ENCODE measurements at places on chromosomes 11 and 22.
A peak's percentile ranks its signal among the peaks of the same experiment; 100 is the strongest.

DNA sequence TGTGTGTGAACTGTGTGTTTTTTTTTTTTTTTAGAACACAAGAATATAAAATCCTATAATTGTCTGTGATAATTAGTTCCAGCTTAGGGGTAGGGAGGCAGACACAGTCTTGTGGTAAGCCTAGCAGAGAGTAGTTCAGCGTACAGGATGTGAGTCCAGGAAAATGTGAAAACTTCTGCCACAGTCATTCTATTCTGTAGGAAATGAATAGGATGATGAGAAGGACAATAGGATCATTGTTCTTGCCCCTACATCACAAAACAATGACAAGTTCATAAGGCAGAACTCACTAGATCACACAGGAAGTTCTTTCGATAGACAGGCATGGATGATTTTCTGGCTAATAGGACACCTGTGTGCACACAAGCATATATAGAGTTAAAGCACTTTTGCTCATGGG, 132.2 kb downstream of the NAV2 start:
- DNase-seq, result peak; percentile 41

DNA sequence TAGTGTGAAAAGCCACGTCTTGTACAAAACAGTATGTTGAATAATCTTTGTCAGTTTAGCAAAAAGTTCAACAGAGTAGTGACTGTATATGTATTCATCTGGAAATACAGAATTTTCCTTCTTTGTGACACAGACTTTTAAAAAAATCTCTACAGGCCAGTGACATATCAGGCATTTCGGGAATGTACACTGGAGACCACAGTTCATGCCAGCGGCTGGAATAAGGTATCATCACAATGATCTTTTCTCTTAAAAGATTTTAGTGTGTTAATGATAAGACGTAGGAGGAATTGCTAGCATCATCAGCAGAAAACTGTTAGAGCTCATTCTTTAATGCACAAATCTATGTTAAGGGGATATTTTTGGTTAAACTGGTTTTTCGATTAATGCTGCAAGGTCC, 57.4 kb downstream of the BCL2L13 start:
- DNase-seq, result no peak

DNA sequence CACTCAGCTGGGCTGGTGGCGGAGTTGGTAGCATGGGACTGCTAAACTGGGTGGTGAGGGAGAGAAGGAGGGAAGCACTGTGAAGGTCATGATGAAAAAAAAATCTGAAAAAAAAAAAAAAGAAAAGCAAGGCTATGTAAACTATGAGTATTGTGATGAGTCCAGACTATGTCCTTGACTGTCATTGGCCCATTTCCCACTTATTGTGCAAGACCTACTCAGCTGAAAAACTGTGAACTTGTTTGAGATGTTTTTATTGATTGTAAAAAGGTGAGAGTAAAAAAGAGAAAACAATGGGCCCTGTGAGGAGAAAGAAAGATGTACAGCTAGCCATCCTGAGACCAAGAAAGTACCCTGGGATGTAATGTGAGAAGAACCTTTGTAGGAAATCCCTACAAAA, 798.4 kb upstream of the TENM4 start:
- DNase-seq, result no peak

DNA sequence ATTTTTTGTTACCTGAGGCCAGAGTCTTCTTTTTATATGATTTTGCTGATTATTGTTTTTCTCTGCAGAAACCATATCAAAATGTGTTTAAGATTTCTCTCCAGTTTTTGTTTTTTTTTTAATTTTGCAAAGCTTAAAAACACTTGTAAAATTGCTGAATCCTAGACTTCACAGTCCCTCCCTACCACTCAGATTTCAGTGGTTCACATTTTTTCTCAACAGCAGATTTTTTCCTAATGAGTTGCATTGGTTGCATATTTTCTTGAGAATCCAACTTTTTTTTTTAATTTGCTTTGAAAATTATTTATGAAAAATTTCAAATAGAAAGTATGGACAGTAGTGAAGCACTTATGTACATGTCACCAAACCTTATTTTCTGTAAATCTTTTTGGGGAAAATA, 5.8 kb downstream of the ARL14EP start:
- DNase-seq, result no peak

DNA sequence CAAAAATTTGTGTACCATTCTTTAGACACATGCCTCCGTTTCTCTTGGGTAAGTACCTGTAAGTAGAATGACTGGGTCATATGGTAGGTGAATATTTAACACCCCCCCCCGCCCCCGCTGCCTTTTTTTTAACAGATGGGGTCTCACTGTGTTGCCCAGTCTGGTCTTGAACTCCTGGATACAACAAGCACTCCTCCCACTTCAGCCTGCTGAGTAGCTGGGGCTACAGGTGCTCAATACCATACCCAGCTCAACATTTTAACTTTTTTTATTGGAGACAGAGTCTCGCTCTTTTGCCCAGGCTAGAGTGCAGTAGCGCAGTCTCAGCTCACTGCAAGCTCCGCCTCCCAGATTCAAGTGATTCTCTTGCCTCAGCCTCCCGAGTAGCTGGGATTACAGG, 32.5 kb downstream of the CECR2 start:
- DNase-seq, result no peak

DNA sequence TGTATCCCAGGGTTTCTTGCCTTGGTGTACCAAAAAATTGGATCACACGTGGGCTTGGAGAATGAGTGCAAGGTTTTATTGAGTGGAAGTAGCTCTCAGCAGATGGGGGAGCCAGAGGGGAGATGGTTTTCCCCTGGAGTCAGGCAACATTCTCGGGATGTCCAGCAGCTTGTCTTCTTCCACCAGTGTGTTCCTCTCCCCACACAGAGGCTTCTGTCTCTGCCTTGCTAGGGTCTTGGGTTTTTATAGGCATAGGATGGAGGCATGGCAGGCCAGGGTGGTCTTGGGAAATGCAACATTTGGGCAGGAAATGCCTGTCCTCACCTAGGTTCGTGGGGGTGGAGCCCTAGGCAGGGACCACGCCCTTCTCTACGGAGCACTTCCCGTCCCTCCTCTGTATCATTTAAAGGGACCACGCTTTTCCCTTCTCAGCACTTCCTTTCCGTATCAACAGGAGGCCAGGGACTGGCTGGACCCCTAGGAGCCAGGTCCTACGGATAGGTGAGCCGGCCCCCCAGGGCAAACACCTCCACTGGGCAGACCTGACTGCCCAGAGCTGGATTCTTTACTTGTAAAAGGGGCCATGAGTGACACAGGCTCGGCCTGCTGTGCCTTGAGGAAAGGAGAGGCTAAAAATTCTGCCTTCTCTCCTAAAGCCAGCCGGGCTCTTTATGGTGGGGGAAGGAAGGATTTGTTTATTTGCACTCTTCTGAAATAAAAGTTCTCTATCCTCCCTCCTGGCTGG, 55.3 kb upstream of the CCDC188 start:
- peak; percentile 70 for DNase-seq

- no peak for DNase-seq
Measured at GRCh38 chr22:50532824-50533796, 3.3 kb upstream of the TYMP start.

GRCh38 chr11:127998421-127998820, 588.9 kb downstream of the ETS1 start:
- DNase-seq, result peak; percentile 9

DNA sequence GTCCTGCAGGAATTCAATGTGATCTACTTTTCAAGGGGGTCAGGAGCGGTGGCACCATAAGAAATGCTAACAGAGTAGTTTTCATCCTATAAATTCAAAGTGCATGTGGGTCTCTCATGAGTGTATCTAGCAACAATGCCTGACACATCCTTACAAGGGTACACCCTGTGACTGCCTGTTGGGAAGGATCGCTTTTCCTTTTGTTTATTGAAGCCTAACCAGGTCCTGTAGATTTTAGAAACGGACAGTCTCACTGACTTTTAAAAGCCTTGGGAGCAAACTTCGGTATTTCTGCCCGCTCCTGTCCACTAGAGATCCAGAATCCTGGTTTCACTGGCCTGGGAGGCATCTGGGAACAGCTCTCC, 102.4 kb downstream of the MICAL2 start:
- DNase-seq, result no peak

- DNase-seq, result no peak
Measured at GRCh38 chr11:70900540-70900939, 351.8 kb downstream of the SHANK2 start.

GRCh38 chr11:59183771-59184170, 11.8 kb downstream of the DTX4 start:
- no peak for DNase-seq

DNA sequence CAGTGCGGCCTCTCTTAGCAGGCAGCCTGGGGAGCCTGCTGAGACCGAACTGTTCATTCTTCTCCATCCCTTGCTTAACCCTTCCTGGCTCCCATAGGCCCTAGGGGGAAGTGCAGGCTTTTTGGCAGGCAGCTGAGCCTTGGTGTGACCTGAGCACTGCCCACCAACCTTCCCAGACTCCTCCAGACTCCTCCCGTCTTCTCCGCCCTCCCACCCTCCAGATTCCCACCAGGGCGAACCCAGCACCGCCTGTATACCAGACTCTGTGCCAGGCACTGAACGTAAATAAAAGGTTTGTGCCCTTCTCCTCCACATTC, 7.9 kb downstream of the RELT start:
- no peak for DNase-seq

GRCh38 chr22:49954991-49955580, 5.5 kb upstream of the PIM3 start:
- no peak for DNase-seq

- no peak for DNase-seq
Measured at GRCh38 chr11:84930863-84931262, 696.3 kb downstream of the DLG2 start.

- no peak for DNase-seq
Measured at GRCh38 chr11:57648801-57649735, 644 bp downstream of the YPEL4 start.

All from kidney tubule cell (primary cell).